CD14-positive monocyte (primary cell): ENCODE measurements at places on chromosomes 5 and 9.

- peak; percentile 85 for DNase-seq
Measured at GRCh38 chr5:95048628-95049027, 236.3 kb downstream of the MCTP1 start.

GRCh38 chr5:759111-759751 is 25.3 kb downstream of the ZDHHC11B start:
- no peak for DNase-seq

DNA sequence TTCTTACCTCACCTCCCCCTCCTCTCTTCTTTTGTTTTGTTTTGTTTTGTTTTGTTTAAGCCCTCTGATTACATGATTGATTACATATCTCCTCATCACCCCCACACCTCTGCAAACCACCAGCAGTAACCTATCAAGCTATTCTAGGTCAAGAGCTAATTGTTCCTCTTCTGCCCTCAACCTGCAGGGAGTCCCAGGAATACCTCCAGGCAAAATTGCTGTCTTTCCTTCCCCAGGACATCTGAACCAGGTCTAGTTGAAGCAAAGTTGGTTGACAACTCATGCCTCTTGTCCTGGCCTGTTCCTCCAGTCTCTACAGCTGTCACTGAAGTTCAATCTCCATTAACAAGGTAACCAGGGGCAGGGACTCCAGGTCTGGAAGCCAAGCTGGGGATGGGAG is 80.0 kb upstream of the PTGER4 start:
- DNase-seq: no peak

DNA sequence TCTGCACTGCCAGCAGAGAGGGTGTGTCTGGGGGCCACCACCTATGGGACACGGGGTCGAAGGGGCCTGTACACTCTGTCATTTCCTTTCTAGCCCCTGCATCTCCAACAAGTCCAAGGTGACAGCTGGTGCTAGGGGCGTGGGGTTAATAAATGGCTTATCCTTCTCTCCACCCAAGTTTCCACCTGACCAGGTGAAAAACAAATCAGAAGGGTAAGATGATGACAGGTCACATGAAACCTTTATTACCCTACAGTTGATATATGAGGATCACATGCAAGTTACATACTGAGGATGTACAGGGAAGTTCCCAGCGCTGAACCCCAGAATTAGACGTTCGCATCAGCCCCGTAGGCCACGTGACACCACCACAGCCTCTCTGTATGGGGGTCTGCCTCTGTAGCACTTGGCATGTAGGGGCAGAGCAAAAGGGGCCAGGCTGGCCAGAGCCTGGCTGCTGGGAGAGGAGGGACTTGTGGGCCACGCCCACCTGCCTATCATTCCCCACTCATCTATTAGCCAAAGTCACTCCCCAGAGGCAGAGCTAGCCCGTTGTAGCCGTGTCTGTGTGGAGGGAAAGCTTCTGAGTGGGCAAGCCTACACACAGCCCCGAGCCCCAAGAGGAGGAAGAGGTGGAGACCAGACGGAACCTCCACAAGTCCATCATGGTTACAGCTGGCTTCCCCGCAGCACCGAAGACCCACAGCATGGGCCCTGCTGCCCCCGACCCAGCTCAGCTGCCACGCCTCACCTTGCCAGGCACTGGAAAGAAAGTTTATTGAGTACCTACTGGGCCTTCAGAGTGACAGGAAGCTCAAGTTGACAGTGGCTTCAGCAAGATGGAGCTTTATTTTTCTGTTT is 2.2 kb downstream of the TMEM141 start:
- no peak for DNase-seq

GRCh38 chr9:117763314-117763713 is 59.1 kb downstream of the TLR4 start:
- no peak for DNase-seq

GRCh38 chr5:100517301-100517974 is 17.7 kb upstream of the FAM174A start:
- DNase-seq: no peak

GRCh38 chr5:10036136-10036815 is 213.4 kb downstream of the ATPSCKMT start:
- no peak for DNase-seq

- DNase-seq: peak; percentile 72
Measured at GRCh38 chr9:123997665-123998277, 13.8 kb upstream of the LHX2 start.

GRCh38 chr5:59161221-59162105 is 578.6 kb downstream of the RAB3C start:
- DNase-seq: no peak

GRCh38 chr5:85030316-85031084 is 645.8 kb upstream of the EDIL3 start:
- DNase-seq: no peak

DNA sequence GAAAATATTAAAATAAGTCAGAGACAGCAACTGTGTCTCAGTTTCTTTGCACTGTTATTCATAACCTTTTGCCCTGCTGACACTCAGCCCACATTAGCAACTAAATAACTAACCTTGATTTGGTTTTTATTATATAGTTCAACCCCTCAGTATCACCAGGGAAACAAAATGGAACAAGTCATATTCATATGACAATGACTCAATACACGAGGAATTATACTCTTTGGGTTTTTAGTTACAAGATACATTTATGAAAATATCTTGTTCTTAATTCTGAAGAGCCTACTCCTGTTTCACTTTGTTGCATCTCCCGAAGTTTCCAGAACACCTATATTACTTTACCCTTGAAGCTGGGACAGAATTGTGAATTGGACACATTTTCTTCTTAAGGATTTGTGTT is 845.4 kb downstream of the EFNA5 start:
- no peak for DNase-seq

GRCh38 chr9:14532456-14533115 is 160.6 kb downstream of the ZDHHC21 start:
- no peak for DNase-seq

DNA sequence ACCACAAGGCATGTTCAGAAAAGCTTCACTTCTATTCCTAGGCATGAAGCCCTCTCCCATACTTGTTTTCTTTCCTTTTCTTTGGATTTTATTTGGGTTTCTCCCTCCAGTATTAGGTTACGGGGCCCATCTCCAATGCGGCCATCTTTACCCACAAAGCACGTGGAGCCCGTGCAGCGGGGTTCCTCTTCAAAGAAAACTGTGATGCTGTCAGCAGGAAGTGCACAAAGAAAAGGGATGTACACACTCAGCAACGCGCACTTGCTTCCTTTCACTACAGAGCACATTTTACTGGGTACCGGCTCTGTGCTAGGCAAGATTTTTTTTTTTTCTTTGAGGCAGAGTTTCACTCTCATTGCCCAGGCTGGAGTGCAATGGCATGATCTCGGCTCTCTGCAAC is 106.6 kb downstream of the COL23A1 start:
- DNase-seq: peak; percentile 90

DNA sequence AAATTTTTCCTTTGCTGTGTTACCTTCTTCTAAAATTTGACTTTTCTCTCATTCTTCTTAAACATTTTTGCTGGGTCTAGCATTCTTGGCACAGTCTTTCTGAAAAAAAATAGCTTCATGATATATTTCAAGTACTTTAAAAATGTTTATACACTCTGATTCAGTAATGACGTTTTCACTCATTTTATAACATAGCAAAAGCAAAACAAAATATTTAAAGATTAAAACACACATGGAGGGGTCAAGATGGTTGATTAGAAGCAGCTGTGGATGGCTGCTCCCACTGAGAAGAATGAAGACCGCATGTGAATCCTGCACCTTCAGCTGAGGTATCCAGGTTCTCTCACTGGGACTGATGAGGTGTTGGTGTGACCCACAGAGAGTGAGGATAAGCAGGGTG is 188.2 kb downstream of the SGCD start:
- no peak for DNase-seq

DNA sequence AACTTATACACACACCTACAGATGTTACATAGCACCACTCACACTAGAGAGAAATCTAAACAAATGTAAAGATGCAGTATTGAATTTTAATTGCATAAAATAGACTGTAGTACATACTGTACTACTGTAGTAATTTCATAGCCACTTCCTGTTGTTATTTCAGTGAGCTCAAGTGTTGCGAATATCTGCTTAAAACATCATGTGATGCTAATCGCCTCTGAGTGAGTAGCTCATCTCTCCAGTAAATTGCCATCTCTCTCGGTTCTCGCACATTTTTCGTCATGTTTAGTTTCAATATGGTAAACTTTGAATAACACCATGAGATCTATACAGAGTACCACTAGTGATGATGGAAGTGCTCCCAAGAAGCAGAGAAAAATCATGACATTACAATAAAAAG is 22.0 kb upstream of the ARHGEF28 start:
- no peak for DNase-seq

GRCh38 chr5:177271113-177271512 is 32.4 kb downstream of the RAB24 start:
- DNase-seq: no peak

DNA sequence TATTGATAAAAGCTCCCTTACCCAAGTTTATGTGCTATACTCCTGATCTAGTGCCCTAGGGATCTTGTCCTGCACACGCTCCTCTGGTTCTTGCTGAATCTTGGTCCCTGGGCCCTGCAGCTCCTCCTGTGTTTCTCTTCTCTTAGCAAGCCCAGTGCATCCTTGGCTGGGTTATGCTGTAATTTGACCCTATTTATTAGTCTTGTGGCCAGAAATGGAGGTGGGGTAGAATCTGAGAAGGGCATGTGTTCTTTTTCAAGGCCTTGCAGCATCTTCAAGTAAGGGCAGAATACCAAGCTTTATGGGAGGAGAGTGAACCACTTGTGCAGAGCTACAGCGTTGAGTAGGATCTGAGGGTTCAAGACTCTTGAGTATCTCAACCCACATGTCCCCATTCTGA is 366.8 kb downstream of the FAM170A start:
- DNase-seq: no peak

DNA sequence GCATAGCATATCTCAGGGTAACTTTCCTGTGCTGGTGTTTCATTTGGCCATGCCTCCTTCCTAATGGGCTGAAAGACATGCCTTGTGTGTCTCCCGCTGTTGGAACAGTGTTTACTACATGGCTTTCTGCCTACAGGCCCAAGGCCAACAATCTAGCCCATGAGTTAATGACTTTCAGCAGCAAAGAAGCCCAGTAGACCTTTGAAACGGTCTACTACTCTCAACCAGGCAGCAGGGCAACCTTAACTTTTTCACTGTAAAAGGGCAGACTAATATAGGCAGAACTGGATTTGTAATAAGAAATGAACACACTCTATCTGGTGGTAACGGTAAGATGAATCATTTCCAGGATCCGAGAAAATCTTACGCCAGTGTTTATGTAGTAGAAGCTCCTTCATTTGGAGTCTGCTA is 21.0 kb downstream of the C5orf15 start:
- DNase-seq: no peak

DNA sequence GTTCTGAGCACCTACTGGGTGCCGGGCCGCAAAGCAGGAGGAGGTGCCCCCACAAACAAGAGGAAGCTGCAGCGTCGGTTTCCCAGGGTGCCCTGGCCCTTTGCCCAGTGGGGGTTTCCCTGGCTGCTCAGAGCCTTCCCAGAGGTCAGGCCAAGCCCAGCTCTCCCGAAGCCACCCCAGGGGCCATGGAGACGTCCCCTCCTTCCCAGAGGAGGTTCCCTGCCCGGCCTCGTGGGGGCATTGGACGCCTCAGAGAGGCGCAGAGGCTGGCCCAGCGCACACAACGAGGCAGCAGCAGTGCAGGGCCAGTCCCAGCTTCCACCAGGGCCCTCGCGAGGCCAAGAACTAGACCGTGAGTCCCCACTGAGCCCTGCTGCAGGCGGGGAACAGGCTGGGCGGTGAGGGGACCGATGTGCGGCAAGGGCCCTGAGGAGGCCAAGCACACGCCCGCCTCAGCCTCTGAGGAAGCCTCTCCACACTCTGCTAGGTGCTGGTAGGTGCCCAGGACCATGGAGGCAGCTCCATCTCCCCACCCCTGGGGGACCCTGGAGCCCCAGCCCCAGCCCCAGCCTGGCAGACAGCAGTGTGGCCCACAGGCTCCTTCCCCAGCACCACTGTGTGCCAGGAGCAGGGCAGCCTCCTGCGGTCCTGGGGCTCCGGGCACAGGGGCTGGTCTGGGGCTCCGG is 7.0 kb downstream of the DIPK1B start:
- peak; percentile 81 for DNase-seq

DNA sequence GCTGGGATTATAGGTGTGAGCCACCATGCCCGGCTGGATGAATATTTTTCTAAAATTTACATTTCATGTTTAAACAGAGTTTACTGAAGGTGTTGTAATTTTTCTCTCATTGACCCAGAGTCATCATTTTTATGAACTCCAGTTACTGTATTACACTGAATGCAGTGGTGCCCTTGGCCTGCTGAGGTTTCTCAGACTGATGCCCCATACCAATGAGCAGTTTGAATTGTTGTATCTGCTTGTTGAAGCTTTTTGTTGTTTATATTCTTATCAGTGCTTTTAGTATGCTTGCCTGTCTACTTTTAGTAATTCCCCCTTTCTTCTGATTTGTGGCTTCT is 29.9 kb downstream of the NFX1 start:
- DNase-seq: no peak

DNA sequence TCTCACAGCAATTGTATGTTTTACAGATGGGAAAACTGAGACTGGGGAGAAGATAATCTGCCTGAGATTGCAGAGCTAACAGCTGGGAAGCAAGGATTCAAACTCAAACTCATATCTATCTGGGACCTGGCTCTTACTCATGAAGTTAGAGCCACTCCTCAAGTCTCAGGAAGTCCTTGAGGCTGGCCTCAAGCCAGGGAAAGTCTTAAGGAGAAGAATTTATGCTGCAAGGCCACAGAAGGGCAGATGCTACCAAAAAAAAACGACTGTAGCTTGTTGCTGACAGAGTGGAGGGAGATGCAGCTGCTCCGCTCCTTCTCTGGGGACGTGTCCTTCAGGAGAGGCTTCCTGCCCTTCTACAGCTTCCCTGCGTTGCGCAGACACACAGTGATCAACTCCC is 39.8 kb downstream of the BARHL1 start:
- DNase-seq: no peak

DNA sequence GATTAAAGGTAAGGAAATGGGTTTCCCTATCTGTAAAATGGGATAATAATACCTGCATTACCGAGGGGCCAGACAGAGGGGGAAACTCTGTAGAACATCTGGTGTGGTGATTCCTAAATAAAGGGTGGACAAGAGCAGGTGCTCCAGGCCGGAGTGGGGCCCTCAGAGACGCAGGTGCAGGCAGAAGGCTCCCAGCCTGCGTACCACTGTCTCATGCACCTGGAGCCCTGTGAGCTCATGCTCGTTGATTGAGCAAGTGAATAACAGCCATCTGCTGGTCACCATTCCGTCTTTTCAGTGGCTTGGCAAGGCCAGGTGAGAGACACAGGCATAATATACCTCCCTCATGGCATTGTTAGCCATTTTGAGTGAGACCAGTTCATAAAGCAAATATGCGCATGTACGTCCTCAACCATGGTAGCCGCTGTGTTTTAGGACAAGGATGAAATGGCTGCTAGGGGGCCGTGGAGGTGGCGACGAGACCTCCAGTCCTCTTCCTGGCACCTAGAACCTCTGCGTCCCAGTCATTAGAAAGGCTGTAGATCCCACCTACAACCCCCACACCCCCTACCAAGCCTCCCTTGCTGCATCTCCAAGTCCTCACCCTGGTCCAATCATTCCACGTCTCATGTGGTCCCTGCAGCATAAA is 198.0 kb upstream of the MVB12B start:
- no peak for DNase-seq

GRCh38 chr5:43036856-43037635 is 3.1 kb downstream of the ANXA2R start:
- DNase-seq: no peak
